ENCODE measurements at places on chromosomes 1 and 21.
A peak's percentile ranks its signal among the peaks of the same experiment; 100 is the strongest.

DNA sequence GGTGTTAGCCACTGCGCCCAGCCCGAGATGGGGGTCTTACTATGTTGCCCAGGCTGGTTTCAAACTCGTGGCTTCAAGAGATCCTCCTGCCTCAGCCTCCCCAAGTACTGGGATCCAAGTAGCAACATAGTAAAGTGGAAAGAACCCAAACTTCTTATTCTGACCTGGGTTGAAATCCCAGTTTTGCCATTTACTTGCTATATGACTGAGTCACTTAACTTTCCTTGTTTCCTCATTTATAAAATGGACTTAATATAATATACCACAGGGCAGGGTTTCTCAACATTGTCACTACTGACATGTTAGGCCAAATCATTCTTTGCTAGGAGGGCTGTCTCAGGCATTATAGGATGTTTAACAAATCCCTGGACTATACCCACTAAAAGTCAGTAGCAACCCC lies 6.7 kb downstream of the PFDN2 start:
- DNase-seq = no peak

GRCh38 chr21:37372127-37372731 lies 5.7 kb downstream of the DYRK1A start:
- no peak for DNase-seq

GRCh38 chr1:160665330-160666078 lies 18.7 kb upstream of the SLAMF1 start:
- DNase-seq = no peak

GRCh38 chr1:153711026-153711425 lies 16.8 kb upstream of the INTS3 start:
- no peak for DNase-seq

GRCh38 chr1:200211157-200211556 lies 183.6 kb downstream of the NR5A2 start:
- peak; percentile 49 for DNase-seq

- no peak for DNase-seq
These were observed 95.0 kb upstream of the COL6A1 start for GRCh38 chr21:45886610-45887026.

DNA sequence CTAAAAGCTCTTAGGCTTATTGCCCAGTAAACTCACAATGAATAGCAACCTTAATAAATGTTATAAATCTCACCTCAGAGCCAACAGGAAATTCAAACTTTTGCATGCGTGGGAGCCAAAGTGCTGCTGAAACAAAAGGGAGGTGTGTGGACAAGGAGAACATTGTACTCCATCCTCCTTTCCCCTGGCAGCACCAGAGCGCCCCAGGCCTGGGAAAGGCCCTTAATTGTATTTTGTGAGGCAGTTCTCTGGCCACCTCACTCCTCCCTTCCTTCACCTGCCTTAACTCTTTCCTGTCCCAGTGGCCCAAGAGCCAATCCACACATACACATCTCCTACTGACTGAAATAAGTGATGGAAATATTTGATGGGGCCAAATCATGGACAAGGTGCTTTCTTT lies 648.5 kb downstream of the LMO4 start:
- no peak for DNase-seq

- DNase-seq = no peak
These were observed 51.3 kb downstream of the DHRS3 start for GRCh38 chr1:12566484-12567287.

- DNase-seq = no peak
These were observed 64.0 kb upstream of the COA6 start for GRCh38 chr1:234309243-234309597.

DNA sequence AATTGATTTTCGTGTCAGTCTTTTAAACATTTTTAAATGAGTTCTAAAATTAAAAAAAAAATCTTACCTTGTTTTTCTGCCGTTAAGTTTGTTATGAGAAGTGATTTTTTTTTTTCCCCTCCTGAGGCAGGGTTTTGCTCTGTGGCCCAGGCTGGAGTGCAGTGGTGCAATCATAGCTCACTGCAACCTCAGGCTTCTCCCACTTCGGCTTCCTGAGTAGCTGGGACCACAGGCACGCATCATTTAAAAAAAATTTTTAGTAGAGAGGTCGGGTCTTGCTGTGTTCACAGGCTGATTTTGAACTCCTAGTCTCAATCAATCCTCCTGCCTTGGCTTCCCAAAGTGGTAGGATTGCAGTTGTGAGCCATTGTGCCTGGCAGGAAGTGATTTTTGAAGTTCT lies 41.1 kb downstream of the MTR start:
- DNase-seq = no peak

DNA sequence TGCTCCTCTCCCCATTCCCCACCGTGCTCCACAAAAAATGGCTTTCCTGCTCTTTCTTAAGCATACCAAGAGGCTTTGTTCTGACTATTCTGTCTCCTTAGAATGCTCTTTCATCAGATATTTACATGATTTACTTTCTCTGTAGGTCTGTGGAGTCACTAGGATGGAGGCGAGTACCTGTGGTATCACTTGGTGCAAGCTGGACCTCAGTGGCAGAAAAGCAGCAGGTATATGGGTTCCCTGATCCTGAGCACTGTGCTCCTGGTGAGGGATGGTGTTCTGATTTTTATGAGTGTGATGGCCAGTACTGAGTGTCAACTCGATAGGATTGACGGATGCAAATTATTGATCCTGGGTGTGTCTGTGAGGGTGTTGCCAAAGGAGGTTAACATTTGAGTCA lies 10.0 kb downstream of the C1orf87 start:
- no peak for DNase-seq

DNA sequence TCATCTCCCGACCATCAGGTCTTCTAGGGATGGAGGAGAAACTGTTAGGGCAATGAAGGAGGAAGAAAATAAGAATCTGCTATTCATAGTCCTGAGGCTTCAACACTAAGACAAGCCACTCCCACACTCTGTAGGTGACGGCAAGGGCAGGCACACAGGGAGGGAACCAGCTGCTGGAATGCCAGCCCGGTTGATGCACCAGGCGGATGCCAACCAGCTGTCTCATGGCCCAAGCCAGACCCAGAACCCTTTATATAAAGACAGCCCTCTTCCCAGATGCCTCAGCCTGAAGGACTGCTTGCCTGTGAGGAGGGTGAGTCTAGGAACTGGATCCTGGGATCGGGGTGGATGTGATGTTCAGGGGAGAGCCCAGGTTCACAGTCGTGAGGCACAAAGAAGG lies at the start of gene KPRP:
KPRP (plus strand) TSS at position 279 of the 400 bp plus-strand sequence. CDS start 1,564 bp downstream, outside the sequence.
- DNase-seq = no peak

GRCh38 chr1:184990204-184990603 lies 15.9 kb upstream of the NIBAN1 start:
- peak; percentile 8 for DNase-seq

- DNase-seq = peak; percentile 7
These were observed 160.5 kb downstream of the PEX14 start for GRCh38 chr1:10635085-10635896.

DNA sequence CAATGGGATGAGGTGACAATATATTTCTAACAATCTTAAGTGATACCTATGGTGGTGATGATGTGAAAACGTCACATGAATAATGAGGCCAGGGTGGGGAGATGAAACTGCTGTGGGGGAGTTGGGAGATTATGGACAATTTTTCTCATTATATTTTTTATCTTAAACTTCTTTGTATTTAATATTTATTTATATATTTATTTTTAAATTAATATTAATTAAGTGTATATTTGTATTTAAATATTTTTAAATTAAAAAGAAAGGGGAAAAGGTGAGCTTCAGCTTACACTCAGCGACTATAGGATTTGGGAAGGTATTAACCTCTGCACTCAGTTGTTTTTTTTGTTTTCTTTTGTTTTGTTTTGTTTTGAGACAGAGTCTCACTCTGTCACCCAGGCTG lies 158.7 kb downstream of the PSMG1 start:
- DNase-seq = no peak

DNA sequence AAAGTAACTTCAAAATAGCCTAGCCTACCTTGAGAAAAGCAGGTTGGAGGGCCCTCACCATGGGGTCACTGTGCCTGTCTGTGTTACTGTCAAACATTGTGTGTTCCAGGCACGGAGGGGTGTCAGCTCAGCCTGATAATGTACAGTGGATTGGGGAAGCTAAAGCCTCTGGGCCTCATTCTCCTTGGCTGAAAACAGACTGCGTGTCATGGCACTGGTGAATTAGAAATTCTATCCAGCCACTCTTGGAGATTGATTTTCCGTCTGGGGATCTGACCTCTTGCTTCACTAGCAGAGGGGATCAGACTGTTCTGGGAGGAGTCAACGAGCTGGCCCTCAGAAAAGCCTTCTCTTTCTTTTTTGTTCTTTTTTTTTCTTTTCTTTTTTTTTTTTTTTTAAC lies 123.5 kb upstream of the HOOK1 start:
- DNase-seq = peak; percentile 65

DNA sequence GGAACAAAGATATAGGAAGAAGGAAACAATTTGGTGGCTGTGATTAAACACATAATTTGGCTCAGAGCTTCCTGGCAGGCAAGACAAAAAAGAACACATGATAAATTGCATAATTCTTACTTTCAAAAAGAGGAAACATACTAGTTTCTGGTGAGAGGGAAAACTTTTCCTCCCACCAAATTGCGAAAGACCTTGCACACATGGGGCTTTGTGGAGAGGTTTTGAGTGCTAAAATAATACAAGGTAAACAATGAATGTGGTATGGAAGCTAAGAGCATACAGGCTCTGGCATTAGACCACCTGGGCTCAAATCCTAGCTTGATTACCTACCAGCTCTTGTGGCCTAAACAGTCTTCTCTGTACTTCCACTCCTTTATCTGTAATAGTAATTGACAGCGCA lies 140.2 kb upstream of the HOOK1 start:
- peak; percentile 79 for DNase-seq

GRCh38 chr1:89390707-89391106 lies 26.8 kb downstream of the GBP6 start:
- no peak for DNase-seq

- DNase-seq = no peak
These were observed 99.1 kb upstream of the GFI1 start for GRCh38 chr1:92585831-92586230.
